ENCODE measurements at places on chromosomes 1 and 21.

DNA sequence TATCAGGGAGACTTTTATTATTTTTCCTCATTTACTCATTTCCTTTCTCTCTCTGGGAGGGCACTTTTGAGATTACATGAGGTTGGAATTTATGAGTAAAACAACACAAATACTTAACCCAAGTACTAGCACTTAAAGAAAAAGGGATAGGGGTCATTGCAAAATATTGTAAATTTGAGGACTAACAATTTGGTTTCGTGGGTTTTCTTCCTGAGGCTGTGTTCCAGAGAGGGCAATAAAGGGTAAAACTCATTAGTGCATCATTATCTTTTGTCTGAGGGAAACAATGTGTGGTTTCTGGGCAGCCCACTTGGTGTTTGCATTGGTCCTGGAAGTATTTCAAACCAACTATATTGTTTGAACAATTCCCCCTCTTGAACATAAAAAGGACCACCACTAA is 96.5 kb downstream of the GREM2 start:
- DNase-seq, result no peak

- DNase-seq, result no peak
Observed at GRCh38 chr21:26973226-26973625, 6.3 kb upstream of the ADAMTS5 start.

GRCh38 chr1:182149411-182149965 is 88.0 kb upstream of the ZNF648 start:
- no peak for DNase-seq

DNA sequence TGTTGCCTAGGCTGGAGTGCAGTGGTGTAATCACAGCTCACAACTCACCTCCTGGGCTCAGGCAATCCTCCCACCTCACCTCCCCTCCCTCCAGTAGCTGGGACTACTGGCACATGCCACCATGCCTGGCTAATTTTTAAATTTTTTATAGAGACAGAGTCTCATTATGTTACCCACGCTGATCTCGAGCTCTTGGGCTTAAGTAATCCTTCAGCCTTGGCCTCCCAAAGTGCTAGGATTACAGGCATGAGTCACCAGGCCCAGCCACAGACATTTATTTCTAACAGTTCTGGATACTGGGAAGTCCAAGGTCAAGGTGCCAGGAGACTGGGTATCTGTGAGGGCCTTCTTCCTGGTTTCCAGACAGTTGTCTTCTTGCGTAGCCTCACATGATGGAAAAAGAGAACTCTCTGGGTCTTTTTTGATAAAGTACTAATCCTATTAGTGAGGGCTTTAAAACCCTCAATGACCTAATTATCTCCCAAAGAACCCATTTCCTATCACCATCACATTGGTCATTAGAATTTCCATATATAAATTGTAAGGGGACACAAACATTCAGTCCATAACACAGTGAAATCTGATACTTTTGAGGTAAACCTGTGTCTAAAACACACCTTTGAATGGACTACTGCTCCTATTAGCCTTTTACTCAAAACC is 67.9 kb downstream of the PHACTR4 start:
- DNase-seq, result no peak

DNA sequence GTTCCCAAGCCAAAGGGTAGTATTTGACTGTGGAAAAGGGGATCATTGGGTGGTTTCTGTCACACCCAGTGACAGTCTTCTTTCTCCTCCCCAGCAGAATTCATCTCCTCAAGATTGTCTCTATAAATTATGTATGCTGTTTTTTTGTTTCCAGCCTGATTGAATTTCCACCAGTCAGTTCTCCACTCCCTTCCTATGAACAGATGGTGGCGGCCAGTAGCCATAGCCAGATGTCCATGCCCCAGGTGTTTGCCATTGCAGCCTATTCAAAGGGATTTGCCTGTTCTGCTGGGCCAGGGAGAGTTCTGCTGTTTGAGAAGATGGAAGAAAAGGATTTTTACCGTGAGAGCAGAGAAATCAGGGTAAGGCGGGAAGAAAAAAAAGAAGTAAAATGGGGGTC is 12.9 kb downstream of the CFAP57 start:
- DNase-seq, result no peak

- DNase-seq, result no peak
Observed at GRCh38 chr1:23171181-23171755, 2.6 kb upstream of the LUZP1 start.

DNA sequence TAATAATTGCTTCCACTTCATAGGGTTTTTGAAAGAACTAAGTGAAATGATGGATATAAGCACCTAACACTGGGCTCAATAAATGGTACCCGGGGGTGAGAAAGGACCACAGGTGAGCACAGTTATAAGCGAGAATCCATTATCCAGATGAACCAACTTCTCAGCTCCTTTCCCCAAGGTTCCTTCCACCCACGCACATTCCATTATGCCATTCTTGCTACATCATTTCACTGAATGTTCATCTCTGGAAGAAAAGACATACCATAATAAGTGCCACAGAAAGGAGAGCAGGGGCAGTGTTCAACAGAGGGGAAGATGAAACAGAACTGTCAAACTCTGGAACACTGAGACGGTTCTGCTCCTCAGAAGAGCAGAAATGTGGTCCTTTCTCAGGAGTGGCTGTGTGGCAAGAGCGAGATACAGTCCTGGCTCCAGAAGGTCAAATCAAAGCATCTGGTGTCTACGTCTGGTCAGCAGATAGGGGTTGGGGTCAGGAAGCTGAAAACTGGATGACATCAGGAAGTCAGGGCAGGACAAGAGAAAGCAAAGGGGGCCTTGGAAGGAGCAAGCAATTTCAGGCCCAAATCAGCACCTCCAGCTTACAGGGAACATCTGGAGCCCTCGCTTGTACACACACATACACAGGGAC is 255.4 kb upstream of the TMEM51 start:
- no peak for DNase-seq

- no peak for DNase-seq
Observed at GRCh38 chr1:7467476-7468175, 303.5 kb upstream of the VAMP3 start.

DNA sequence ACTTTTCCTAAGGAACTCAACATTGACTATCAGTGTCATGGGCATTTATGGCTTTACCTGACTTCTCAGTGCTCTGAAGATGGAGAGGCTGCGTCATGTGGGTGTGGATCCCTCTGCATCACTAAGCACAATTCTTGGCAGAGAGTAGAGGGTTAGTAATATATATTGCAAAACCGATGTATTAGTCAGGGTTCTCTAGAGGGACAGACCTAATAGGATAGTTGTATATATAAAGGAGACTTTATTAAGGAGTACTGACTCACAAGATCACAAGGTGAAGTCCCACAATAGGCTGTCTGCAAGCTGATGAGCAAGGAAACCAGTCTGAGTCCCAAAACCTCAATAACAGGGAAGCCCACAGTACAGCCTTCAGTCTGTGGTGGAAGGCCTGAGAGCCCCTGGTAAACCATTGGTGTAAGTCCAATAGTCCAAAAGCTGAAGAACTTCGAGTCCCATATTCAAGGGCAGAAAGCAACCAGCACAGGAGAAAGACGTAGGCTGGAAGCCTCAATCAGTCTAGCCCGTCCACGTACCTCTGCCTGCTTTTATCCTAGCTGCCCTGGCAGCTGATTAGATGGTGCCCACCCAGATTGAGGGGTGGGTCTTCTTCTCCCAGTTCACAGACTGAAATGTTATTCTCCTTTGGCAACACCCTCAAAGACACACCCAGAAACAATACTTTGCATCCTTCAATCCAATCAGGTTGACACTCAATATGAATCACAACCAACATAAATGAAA is 159.7 kb upstream of the NRIP1 start:
- no peak for DNase-seq

- DNase-seq, result no peak
Observed at GRCh38 chr1:157025385-157025784, 20.2 kb downstream of the ARHGEF11 start.

GRCh38 chr1:43199093-43199726 is 27.1 kb downstream of the CFAP57 start:
- no peak for DNase-seq

Measured in 8988T (cell line).